ENCODE measurements at places on chromosomes 6 and 20.

GRCh38 chr20:10919396-10920140, 245.8 kb upstream of the JAG1 start:
- no peak for DNase-seq

- peak; percentile 8 for DNase-seq
These were observed 41.0 kb downstream of the CYP24A1 start for GRCh38 chr20:54132612-54133433.

GRCh38 chr20:53582574-53583351, 10.9 kb downstream of the ZNF217 start:
- DNase-seq, result no peak

- no peak for DNase-seq
These were observed 43.7 kb upstream of the DACT2 start for GRCh38 chr6:168363302-168363701.

DNA sequence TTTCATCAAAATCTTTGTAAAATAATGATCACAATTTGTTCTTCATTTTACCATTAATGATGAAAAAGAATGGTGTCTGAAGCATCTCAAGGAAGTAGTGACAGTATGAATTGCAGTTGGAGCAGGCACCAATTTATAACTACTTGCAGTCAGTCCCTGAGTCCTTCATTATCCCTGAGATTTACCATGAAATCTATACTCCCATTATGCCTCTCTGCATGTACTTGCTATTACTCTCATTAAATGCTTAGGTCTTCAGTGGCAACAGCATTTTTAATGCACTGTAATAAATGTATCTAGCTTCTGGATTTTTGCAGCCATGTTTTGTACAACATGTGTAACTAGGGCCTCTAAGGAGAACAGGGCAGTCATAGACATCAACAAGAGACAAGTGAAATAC, 708.8 kb downstream of the EYS start:
- no peak for DNase-seq

GRCh38 chr20:51333971-51334370, 208.5 kb downstream of the NFATC2 start:
- no peak for DNase-seq

DNA sequence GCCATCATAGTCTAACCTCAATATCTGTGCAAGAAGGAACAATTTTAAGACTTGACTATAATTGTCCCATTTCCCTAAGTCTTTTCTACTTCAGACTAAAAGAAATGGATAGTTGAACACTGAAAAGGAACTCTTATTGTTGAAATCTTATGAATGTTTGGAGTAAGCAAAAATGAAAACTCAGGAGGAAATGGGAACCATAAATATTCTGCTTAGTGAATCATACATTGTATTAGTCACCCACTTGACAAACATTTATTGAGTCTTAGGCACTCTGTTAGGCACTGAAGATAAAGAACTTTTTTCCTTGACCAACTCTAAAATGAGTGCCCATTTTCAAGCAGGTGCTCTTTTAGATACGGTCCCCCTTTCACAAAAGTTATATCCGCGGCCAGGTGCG, 8.7 kb downstream of the CCDC170 start:
- no peak for DNase-seq

- DNase-seq, result peak; percentile 3
These were observed 60.7 kb downstream of the PCSK2 start for GRCh38 chr20:17287503-17287902.

All from nephron progenitor cell (in vitro differentiated cells).